ENCODE measurements at places on chromosomes 12 and 14. TPM values are rescaled to one million over a fixed set of nuclear protein-coding genes. Genes with fewer than 3 reads are reported as not detected.

DNA sequence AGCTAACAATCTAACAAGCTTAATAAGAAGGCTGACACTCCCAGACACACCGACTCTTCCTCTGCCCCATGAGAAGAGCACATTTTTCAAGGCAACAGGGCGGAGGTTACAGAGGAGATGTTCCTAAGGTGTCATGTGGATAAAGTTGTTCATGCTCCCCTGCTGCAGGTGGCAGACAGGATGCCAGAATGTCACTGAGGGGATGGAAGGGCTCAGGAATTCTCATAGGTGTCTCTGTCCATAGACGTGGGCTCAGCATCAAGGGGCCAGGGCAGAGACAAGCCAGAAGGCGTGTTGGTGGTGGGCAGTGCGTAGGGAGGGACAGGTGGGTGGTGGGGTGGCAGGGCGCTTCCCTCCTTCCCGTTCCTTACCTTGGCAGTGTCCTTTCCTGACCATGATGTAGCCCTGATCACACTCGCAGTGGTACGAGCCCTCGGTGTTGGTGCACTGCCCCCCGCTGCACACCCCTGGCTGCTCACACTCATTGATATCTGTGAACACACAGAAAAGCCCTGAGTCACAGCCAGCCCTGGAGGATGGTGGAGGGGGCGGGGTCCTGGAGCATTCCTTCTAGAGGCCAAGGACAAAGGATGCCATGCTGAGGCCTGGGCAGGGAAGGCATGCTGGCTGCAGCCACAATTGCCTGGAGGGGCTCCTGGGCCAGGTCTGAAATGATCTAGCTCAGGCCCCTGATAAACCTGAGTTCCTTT, 23.0 kb downstream of the ISCA2 start:
- H3K36me3 ChIP-seq, result no peaks in the 10 kb centered on the region
- DNase-seq, result no peak
- H3K4me1 ChIP-seq, result no peaks in the 10 kb centered on the region
- H3K27me3 ChIP-seq, result peaks cover 2% of the 10 kb centered on the region
- no peak overlapping the region for H3K27ac ChIP-seq

Gene KLRK1
- 145 TPM for total RNA-seq

GRCh38 chr12:26100666-26101349, 24.0 kb downstream of the BHLHE41 start:
- H3K27ac ChIP-seq, result no peak overlapping the region
- peaks cover 18% of the 10 kb centered on the region for H3K27me3 ChIP-seq
- no peak overlapping the region for H3K4me3 ChIP-seq
- DNase-seq, result no peak

GRCh38 chr14:20332431-20332787, 670 bp downstream of the CCNB1IP1 start:
- peak overlapping the region; percentile 88 for H3K4me3 ChIP-seq
- DNase-seq, result no peak
- H3K36me3 ChIP-seq, result no peaks in the 10 kb centered on the region
- H3K4me1 ChIP-seq, result peaks cover 16% of the 10 kb centered on the region
- peak overlapping the region; percentile 76 for H3K27ac ChIP-seq

DNA sequence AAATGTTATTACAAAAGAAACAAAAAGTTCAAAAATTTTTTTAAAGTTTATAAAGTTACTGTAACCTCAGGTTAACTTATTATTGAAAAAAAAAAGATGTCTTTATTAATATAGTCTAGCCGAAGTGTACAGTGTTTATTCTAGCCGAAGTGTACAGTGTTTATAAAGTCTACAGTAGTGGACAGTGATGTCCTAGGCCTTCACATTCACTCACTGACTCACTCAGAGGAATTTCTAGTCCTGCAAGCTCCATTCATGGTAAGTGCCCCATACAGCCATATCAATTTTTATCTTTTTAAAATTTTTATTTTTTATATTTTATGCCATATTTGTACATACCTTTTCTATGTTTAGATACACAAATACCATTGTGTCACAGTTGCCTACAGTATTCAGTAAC, 10.4 kb downstream of the ATG2B start:
- no peak for DNase-seq
- H3K36me3 ChIP-seq, result no peaks in the 10 kb centered on the region
- H3K27me3 ChIP-seq, result no peaks in the 10 kb centered on the region
- H3K4me3 ChIP-seq, result no peak overlapping the region
- no peaks in the 10 kb centered on the region for H3K4me1 ChIP-seq

DNA sequence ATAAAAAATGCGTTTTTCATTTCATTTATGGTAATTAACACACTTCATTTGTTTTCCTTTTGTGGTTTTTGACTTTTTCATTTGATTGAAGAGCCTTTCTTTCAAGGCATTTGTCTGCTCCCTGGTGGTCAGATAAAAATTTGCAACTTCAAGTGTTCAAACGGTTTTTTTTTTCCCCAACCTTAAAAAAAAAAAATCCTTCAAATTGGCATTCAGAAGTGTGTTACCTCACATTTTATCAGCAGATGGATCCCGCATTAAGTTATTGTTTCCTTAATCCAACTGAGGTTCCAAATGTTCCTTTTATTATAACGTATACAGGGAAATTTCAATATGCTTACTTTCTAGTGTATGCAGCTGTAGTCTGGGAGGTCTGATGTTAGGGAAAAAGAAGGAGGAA, 47.2 kb downstream of the MYF5 start:
- H3K27ac ChIP-seq, result no peak overlapping the region
- no peaks in the 10 kb centered on the region for H3K27me3 ChIP-seq
- H3K4me3 ChIP-seq, result no peak overlapping the region
- no peak for DNase-seq
- H3K4me1 ChIP-seq, result no peaks in the 10 kb centered on the region

Gene HOXC10
- not detected for total RNA-seq

DNA sequence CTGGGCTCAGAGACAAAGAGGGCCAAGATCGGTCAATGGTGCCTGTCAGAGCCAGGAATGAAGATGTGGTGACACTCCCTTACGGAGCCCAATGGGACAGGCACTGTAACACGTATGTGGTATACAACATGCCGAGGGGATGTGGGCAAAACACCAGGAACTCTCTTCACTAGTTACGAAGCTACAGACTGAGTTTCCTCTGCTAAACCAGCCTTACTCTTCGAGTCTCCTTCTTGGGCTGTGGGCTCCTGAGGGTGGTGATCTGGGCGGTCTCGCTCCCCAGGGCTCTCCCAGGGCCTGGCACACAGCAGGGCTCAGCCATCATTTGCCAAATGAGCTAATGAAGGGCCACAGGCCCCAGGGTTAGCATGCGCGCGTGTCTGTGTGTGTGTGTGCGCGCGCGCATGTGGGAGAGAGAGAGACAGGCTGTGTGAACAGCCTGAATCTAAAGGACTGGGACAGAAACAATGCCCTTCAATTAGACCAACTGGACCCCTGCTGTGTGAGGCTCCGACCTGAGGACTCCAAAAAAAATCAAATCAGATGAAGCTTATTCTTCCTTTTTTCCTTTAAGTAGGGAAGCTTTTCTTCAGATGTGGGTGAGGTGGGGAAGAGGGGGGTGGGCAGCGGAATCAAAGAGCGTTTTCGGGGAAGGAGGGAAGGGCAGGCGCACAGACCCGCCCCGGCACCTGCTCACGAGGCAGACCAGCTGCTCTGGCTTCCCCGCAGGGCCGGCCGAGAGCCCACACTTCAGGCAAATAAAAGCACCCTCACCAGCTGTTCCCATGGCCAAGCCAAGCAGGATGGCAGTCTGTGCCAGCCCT, 42.5 kb downstream of the CCDC88C start:
- peaks cover 18% of the 10 kb centered on the region for H3K36me3 ChIP-seq
- no peak for DNase-seq
- no peaks in the 10 kb centered on the region for H3K27me3 ChIP-seq
- H3K4me1 ChIP-seq, result peaks cover 99% of the 10 kb centered on the region
- peak overlapping the region; percentile 63 for H3K27ac ChIP-seq

GRCh38 chr14:61280526-61281185, 482 bp downstream of the TMEM30B start:
- no peaks in the 10 kb centered on the region for H3K27me3 ChIP-seq
- no peaks in the 10 kb centered on the region for H3K36me3 ChIP-seq
- H3K4me3 ChIP-seq, result peak overlapping the region; percentile 72
- DNase-seq, result peak; percentile 60
- H3K27ac ChIP-seq, result peak overlapping the region; percentile 70

GRCh38 chr14:85387181-85387580, 142.8 kb upstream of the FLRT2 start:
- DNase-seq, result no peak
- H3K36me3 ChIP-seq, result no peaks in the 10 kb centered on the region
- no peak overlapping the region for H3K27ac ChIP-seq
- no peak overlapping the region for H3K4me3 ChIP-seq
- no peaks in the 10 kb centered on the region for H3K27me3 ChIP-seq

DNA sequence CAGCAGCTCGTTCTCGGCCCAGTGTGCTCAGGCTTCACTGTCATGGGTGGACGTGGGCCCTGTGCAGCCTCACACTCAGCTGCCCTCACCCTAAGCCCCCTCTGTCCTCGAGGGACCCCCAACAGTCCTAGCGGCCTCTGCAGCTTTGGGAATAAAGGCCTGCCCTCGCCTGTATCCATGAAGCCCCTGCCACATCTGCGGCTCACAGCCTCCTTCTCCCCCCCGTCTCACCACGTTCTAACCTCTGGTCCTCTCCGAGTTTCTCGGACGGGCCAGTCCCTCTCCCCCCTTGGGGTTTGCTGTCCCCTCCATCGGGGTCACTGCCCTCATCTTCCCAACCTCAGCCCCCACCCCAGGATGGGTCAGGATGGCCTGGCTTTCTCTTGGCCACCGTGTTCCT, 30.2 kb upstream of the GALNT9 start:
- H3K4me1 ChIP-seq, result no peaks in the 10 kb centered on the region
- H3K27ac ChIP-seq, result no peak overlapping the region
- no peak overlapping the region for H3K4me3 ChIP-seq
- H3K27me3 ChIP-seq, result no peaks in the 10 kb centered on the region

Gene FSCB
- total RNA-seq, result not detected

Gene RD3L
- total RNA-seq, result not detected

GRCh38 chr12:26239122-26239851, 43.9 kb downstream of the SSPN start:
- H3K4me1 ChIP-seq, result no peaks in the 10 kb centered on the region
- DNase-seq, result no peak
- no peaks in the 10 kb centered on the region for H3K36me3 ChIP-seq
- H3K27me3 ChIP-seq, result no peaks in the 10 kb centered on the region

DNA sequence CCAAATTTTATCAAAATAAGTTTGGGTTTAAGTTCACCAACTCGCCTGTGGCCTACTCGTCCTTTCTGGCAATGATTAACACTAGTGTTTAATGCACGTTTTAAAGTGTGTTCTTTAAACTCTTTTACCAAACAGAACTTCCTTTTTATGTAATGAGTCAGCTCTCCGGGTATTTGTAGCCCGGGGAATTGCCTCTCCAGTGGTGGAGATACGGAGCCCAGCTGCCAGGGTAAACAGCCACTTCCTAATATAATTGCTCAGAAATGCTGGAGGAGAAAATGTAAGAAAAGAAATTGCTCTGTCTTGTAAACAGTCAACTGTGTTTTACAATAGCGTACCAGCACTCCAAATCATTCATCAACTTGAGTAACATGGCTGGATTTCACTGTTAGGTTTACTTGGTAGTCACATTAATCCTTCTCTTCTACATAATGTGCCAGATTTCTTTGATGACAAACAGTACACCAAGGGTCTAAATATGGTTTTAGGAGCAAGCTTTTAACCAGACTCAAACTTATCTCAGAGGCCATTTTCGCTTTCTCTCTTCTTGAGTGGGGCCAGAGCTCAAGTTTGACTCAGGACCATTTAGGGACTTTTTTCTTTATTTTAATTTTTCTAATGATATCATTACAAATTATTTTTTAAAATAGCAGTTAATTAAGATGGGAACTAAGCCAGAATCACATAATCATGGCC, 101.2 kb upstream of the SLC38A2 start:
- no peak for DNase-seq
- no peaks in the 10 kb centered on the region for H3K27me3 ChIP-seq
- H3K4me1 ChIP-seq, result peaks cover 12% of the 10 kb centered on the region
- H3K36me3 ChIP-seq, result no peaks in the 10 kb centered on the region

DNA sequence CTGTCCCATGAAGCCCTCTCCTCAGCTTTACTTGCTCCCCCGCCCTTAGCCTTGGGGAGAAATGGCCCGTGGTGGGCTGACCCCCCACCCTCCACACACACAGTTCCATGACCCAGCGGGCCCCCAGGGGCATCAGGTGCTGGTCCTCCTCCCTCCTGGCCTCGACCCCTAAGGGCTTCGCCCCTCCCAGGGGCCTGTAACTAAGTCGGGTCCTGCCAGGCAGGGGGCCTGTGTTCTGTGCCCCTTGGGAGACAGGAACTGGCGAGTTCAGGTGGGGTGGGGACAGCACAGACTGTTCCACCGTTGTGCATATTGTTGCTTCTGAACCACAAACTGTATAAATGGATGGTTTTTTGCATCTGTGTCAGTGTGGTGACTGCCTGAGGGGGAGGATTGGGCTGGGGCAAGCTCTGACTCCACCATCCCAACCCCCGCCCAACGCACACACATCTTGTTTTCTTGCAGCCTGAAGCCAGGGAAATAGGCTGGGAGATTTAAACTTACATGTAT, 8.8 kb downstream of the TAMALIN start:
- peaks cover 5% of the 10 kb centered on the region for H3K36me3 ChIP-seq
- H3K27ac ChIP-seq, result no peak overlapping the region
- DNase-seq, result no peak
- no peak overlapping the region for H3K4me3 ChIP-seq
- peaks cover 2% of the 10 kb centered on the region for H3K4me1 ChIP-seq

- no peak overlapping the region for H3K27ac ChIP-seq
- DNase-seq, result no peak
- H3K27me3 ChIP-seq, result no peaks in the 10 kb centered on the region
These were observed 566.4 kb upstream of the FLRT2 start for GRCh38 chr14:84963518-84963917.

DNA sequence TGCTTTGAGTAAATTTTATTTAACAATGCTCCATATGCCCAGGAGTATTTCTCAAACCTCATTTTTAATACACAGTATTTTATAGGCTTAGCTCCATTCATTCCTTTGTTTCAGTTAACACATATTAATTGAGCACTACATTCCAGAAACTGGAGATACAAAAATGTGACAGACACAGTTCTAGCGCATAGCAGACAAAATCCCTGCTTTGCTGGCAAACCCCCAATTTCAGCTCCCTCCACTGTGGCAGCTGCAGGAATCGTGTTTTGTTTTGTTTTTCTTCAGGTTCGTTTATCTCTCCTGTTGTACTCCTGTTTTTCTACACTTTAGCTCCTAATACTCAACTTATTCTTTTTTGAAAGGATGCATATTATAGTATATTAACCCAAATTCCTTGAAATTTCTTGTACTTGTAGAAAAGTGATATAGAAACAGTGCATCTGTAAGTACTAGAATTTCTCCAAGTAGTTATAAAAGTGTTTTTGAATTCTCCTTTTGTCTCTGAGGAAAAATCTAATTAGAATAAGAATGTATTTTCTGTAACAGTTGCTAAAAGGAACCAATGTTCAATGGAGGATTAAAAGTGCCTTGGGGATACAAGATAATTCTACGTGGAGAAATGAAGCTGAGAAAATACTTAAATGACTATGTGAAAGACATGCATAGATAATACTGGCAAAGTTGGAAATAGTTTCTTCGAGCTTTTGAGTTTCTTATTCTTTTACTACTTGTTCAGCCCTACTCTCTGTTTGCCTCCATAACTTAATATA, 6.4 kb upstream of the RAB21 start:
- DNase-seq, result no peak
- no peaks in the 10 kb centered on the region for H3K27me3 ChIP-seq
- H3K27ac ChIP-seq, result no peak overlapping the region
- H3K36me3 ChIP-seq, result no peaks in the 10 kb centered on the region
- no peak overlapping the region for H3K4me3 ChIP-seq

All from CD8-positive, alpha-beta memory T cell (primary cell).